ENCODE measurements at places on chromosomes 3 and 15.

DNA sequence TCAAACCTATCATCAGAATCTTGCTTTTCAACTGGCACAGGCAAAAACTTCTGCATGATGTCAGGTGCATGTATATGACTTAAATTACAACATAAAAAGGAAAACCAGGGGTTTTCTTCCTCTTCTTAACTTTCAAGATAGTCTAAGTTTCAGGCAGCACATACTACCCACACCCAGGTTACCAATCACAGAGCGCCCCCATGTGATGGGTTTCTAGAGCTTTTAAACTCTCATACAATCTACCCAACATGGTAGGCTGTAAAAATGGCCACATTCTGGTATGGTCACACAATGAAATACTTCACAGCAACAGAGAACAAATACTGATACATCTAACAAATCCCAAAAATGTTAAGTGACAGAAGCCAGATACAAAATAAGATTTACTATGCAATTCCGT, 7.4 kb downstream of the MESD start:
- DNase-seq, result no peak

DNA sequence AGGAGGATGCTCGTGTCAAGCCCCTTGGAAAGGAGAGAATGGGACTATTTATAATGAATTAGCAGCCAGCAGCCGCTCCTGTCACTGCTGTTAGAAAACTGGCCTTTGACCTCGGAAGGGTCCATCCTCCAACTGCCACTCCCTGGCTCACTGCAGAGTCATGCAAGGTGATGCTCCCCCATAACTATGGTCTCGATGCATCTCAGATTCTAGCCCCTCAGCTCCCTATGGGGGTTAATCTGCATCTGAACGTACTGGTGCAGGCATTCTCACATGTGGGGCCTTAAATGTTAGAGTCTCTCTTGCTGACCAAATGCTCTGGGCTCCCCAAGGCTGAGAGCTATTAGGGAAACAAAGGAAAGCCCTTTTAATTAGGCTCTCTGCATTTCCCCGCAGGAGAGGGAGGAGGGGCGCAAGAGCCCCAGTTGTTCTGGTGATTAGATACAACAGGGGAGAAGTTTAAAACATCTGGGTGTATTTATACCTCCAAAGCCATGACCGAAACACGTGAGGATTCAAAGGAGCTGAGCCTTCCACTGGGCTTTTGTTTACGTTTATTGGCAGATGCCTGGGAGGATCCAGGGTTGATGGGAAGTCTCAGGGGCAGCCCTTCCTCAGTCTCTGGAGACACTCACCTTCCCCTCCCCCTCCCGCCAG, 182.5 kb downstream of the OPA1 start:
- DNase-seq, result no peak

DNA sequence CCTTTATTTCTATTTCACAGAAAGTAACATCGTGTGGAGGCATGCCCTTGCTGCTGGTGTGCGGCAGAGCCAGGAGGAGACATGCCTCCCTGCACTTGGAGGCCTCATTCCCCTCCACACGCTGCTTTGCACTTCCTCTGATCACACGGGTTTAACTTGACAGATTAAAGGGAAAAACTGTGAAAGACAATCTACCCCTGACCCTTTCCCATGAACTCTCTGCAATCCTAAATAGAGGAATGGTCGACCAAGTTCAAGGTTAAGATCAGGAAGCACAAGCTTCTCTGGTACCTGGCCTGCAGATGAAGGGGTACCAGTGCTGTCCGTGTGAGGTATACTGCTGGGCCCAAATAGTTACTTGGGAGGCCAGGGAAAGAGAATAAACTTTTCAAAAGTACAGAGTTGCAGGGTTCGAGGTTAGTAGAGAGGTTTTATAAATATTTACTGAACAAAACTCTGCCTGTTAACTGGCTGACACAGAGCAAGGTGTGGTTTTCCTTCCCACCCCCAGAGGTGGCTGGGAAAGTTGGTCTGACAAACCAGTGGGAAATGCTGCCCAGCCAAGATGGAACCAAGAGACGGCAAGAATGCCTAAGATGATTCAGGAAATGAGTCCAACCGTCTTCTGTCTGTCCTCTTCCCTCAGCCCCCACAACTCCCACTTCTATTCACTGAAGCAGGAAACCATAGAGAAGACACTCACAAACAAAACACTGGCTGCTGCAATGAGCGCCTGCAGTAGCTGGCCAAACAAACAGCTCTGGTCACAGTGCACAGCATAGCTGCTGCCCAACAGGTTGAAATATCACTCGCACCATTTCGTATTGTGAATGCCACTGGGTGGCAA, 79.6 kb downstream of the IGF2BP2 start:
- no peak for DNase-seq

- no peak for DNase-seq
Measured at GRCh38 chr3:139619484-139619883, 58.3 kb downstream of the NMNAT3 start.

- DNase-seq, result no peak
Measured at GRCh38 chr3:150589759-150590158, 13.4 kb upstream of the SELENOT start.

DNA sequence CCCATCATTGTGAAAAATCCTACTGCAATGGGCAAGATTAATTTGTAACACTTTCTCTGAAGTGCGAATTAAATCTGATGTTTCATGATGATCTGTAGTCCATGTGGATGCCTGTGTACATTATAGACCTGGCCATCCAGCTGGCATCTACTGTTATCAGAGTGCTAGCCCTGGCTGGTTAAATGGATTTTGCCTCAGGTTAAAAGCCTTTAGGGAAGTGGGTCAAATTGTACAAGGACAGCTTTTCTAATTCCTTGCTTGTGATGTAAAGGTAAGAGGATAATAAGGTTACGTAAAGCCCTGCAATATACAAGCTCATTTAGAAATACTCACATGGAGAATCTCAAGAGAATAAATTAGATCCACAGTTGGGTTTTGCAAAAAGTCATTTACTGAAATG, 138.2 kb downstream of the EPHA3 start:
- DNase-seq, result no peak

- no peak for DNase-seq
Measured at GRCh38 chr15:78049691-78050440, 27.6 kb downstream of the TBC1D2B start.

DNA sequence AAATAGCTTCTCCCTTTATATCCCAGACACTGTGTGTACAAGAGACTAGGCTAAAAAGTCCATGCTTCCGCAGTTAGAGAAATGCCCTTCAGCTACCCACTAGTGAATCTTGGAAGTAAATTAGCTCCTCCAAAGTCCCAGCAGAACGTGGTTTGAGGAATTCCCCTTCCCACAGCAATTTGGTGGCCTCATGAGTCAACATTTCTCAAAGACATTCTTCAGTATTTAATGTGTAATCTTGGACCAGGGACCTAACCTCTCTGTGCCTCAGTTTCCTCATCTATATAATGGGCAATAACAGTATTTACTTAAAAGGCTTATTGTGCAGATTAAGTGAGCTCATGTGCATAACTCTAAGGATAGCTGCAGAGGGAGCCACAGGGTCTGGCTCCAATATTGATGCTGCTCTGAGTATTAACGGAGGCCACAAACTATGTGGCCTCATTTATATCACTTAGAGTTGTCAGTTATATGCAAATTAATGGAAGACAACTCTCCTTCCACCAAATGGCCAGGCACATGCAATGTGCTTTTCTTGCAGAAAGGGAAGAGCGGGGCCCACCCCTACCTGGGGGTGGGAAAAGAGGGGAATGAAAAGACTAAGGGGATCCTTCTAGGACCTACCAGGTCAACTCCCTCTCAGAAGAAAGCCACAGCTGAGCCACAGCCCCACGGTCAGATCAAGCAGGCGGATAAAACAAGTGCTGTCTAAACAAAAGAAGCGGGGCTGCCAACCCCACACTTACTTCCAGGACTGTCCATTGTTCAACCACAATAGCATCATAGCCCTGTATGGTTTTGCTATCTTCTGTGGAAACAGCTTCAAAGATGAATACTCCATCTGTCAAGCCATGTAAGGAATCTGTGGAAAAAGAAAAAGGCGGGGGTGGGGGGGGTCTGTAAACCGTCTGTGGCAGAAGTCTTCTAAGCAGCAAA, 92.4 kb downstream of the OXNAD1 start:
- DNase-seq, result no peak

DNA sequence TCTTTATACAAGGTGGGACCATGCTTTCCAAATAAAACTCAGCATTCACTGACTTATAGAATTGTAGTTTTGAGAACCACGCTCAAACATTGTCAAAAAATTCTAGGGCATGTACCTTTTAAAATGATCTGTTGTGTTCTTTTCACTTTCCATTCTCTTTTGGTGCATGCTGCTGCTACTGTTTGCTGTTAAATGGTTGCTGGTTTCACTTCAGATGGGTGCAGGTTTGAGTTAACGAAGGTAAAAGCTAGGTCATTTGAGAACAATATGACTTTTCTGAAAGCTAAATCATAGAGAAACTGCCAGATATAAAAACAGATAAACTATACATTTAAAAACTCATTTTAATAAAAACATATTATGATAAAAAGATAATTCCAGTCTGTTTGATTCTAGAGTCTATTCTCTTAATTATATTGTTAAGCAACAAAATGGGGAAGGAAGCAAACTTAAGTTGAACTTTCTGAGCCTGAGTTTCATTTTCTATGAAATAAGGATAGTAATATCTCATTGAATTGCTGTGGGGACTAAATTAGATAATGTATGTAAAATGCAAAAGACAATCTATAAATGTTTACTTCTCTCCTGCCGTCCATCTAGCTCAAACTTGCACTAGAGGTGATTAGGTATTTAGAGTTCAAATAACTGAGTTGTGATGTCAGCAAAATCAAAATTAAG, 82.4 kb downstream of the OXSM start:
- no peak for DNase-seq

DNA sequence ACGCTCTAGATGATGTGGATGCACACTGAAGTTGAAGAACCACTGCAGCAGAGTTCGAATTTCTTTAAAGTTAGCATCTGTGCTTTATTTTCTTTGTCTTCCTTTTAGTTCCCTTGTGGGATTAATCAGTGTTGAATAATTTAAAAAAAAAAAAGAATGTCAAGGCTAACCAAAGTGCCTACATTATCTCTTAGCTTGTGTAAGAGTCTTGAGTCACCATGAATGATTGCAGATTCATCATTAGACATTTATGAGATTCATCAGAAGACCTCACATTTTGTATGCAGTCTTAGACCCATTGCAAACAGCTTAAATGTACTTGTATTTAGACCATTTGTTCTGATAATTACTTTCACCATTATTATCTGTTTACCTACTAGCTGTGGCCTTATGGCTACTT, 182.2 kb downstream of the FNDC3B start:
- no peak for DNase-seq

DNA sequence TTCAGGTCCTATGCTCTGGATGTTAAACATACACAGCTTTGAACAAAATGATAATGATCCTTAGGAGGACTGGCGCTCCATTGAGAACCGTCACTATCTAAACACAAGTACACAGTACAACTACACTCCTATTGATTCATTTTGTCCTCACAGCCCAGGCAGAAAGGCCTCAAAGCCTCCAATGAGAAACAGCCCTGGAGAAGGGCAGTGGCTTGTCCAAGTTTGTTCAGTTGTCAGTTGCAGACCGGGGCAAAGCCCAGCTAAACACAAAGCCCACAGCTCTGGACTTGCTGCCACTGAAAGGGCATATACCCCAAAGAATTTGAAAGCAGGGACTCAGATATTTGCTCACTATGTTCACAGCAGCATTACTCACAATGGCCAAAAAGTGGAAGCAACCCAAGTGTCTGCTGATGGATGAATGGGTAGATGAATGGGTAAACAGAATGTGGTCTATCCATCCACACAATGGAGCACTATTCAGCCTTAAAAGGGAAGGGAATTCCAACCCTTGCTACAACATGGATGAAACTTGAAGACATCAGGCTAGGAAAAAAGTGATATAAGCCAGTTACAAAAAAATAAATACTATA, 34.7 kb downstream of the NUP210 start:
- no peak for DNase-seq

DNA sequence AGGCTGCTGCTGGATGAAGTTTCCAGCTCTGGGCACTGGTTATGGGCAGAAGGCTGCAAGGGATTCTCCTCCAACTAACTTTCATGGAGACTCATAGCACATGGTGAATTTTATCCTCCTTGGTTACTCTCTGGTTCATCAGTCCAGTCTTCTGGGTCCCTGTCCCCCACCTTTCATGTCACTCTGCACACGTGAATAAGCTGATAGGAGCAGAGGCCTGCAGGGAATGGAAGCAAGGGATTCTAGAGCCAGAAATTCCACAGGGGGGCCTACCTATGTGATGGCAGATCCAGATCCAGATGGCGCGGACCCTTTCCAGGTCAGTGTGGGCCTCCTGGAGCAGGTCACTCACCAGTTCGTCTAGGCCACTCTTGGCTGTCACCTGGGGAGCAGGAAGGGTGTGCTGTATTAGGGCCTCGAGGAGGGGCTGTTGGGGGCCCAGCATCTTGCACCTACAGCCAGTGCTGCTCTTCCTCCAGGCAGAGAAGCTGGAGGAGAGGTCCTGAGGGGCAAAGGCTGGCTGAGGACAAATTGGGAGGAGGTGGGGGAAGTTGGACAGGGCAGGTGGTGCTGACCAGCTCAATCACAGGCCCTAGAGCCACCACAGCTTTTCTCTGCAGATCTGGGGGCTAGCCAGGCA, 30.2 kb downstream of the KY start:
- no peak for DNase-seq

- DNase-seq, result no peak
Measured at GRCh38 chr3:10093678-10094077, 14.4 kb downstream of the FANCD2OS start.
